D341Med (cell line): ENCODE measurements at places on chromosomes 2 and 18.
A peak's percentile ranks its signal among the peaks of the same experiment; 100 is the strongest.

- DNase-seq: no peak
Observed at GRCh38 chr2:192957425-192957824, 762.7 kb upstream of the TMEFF2 start.

DNA sequence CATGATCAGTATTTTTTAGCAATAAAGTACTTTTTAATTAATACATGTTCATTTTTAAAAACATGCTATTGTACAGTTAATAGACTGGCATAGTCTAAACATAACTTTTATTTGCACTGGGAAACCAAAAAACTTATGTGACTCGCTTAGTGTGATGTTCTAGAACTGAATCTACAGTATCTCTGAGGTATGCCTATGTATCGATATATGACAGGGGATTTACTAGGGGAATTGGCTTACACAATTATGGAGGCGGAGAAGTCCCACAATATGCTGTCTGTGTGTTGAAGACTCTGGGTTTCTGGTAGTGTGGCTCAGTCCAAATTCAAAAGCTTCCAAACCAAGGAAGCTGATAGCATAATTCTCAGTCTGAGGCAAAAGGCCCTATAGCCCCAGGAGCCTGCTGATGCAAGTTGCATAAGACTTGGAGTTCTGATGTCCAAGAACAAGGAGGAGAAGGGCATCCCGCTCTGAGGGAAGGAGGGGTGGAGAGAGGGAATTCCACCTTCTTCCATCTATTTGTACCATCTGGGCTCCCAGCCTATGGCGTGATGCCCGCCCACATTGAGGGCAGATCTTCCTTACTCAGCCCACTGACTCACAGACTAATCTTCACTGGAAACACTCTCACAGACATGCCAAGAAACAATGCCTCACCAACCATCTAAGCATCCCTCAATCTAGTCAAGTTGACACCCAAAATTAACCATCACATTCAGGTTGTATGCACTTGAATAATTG, 27.5 kb downstream of the ZNF638 start:
- DNase-seq: no peak

DNA sequence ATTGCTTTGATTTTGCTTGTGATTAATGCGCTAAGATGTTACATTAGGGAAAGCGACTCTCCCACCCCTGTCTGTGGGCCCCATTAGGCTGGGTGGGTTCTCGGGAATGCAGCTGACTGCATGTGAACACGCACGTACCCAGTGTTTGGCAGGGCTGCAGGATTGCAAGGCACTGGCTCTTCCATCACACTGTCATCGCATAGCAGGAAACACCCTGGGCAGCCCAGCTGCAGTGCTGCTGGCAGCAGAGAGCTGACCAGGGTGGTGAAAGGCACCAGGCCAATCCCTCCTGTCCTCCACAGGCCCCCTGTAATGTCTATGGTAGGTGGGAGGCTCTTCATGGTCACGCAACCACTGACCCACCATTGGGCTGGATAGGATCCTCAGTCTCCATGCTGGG, 34.4 kb upstream of the FZD7 start:
- no peak for DNase-seq

DNA sequence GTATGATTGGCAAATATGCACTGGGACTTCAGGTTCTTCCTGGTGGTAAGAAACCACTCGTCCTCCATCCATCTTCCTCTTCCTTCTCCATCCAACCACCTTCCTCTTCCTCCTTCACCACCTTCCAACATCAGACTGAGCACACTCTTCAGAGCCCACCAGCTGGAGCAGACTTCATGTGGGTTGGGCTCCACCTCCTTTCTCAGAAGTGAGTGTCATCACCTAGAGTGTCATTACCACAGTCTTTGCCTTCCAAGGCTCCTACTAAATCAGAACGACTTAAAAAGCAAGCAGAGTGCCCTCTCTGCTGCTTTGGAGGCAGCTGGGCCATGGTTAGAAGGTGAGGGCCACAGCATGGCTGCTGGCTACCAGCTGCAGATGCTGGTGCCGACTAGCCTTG, 171.6 kb downstream of the SH3RF3 start:
- no peak for DNase-seq

DNA sequence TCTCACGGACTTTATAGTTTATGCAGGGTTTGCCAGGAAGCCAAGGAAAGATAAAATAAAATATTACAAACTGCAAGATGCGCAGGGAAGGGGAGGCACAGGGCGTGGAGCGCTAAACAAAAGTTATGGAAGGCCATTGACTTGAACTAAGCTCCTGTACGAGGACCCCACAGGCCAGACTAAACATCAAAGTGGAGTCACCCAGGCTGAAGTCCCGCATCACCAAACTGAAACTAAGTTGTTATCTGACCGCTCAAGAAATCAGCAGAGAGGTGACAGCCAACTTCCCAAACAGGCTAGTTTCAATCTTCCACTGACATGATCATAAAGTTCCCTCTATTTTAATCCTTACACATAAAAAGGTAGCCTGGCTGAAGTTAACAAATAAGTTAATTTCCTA, 90.5 kb upstream of the YWHAQ start:
- DNase-seq: no peak

DNA sequence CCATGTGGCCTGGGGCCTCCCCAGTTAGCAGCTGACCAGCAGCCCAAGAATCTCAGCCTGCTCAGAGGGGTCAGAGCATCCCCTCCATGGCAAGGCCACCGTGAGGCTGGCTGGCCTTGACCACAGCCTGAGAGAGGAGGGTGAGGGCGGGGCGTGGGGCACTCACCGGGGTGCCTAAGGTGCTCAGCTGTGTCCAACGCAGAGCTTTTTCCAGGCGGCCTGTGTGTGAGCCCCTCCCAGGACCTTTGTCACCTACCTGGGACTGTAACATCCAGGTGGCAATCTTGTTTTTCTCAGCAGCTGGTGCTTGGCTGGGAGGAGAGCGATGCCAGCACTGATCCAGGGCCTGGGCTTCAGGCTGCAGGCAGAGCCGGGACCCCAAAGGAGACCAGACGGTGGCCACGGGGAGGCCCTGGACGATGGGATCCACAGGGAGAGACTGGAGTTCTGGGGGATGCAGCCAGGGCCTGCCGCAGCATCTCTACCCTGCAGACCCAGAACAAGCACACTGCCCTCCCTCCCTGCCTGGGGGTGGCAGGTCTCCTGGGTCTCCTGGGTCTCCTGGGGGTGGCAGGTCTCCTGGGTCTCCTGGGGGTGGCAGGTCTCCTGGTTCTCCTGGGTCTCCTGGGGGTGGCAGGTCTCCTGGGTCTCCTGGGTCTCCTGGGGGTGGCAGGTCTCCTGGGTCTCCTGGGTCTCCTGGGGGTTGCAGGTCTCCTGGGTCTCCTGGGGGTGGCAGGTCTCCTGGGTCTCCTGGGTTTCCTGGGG, 12.3 kb downstream of the SNED1 start:
- DNase-seq: peak; percentile 38

- DNase-seq: no peak
Observed at GRCh38 chr2:216379977-216380376, 7.7 kb upstream of the MARCHF4 start.

GRCh38 chr2:232278534-232278933, 100.0 kb upstream of the ALPP start:
- DNase-seq: no peak
